Gastroesophageal sphincter (tissue), 4 donors: ENCODE measurements at places on chromosomes 5 and 9.

DNA sequence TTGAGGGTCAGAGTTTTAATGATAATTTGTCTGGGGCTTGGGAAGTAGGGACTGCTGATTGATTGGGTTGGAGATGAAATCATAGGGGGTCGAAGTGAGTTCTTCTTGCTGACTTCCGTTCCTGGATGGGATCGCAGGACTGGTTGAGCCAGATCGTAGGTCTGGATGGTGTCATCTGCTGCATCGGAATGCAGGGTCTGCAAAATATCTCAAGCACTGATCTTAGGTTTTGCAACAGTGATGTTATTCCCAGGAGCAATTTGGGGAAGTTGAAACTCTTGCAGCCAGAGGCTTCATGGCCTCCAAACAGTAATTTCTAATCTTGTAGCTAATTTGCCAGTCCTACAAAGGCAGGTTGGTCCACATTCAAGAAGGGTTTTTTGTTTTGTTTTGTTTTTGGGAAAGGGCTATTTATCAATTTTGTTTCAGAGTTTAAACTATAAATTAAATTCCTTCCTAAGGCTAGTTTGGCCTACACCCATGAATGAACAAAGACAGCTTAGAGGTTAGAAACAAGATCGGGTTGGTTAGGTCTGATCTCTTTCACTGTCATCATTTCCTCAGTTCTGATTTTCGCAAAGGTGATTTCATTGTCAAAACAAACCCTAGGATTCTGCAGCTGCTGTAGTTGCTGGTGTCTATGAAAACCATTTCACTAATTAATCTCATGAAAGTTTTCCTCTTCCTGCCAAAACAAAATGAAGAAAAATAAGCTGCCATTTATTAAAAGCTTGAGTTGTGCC, 388.0 kb downstream of the TMEM232 start:
- no peak for ATAC-seq

DNA sequence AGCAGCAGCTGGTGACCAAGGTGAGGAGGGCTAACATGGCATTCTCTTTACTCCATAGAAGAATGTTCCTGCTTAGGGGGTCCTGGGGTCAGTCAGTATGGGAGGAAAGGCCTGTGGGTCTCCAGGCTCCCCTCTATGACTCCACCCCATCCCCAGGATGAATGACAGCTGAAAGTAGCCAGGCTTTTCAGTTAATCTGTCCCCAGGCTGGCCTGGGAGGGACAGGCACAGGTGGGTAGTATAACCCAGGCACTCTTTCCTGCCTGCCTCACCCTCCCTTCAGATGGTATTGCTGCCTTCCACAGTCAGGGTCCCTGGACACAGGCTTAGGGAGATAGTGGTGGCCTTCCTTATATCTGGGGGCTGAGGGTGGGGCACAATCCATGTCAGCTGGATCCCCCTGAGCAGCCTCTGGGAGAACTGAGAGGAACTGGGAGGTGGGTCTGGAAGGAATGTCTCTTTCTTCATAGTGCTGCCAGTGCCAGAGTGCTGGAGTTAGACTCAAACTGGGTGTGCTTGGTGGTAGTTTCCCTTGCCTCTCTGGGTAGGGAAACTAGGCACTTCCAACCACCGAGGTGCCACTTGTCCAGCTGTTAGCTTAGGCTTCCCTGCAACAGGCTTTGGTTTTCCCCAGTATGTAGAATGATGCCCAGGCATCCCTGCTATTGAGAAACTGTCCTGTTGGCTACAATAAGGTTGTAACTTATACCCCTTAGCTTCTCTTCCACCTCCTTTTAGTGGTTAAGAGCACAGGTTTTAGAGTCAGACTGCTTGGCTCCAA, 27.8 kb downstream of the LARP1 start:
- no peak for ATAC-seq

GRCh38 chr9:123414936-123415930, 59.2 kb downstream of the CRB2 start:
- no peak for ATAC-seq

DNA sequence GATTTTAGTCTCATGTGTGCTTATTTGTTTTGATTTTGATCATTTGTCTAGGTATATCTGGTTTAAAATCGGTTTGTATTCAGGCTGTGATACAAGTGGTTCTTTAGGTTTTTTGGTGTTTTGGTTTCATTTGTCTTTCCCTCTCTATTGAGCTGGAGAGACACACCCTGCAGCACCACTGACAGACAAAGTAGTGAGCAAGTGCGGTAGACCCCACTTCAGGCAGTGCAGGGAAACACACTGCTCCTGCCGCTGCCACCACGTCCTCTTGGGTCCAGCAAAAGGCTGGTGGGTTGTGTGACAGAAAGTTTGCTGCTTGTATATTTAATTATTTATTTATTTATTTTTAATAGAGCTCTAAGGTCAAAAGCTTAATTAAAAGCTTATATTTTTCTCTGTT, 801.0 kb downstream of the NR2F1-AS1 start:
- no peak for ATAC-seq

GRCh38 chr9:129319076-129319937, 141.2 kb upstream of the IER5L start:
- ATAC-seq: no peak

- no peak for ATAC-seq
Measured at GRCh38 chr5:10264604-10265003, 14.5 kb downstream of the CCT5 start.

- no peak for ATAC-seq
Measured at GRCh38 chr9:4927043-4927471, 58.0 kb upstream of the JAK2 start.

GRCh38 chr5:116145416-116145815, 60.6 kb downstream of the COMMD10 start:
- ATAC-seq: no peak

DNA sequence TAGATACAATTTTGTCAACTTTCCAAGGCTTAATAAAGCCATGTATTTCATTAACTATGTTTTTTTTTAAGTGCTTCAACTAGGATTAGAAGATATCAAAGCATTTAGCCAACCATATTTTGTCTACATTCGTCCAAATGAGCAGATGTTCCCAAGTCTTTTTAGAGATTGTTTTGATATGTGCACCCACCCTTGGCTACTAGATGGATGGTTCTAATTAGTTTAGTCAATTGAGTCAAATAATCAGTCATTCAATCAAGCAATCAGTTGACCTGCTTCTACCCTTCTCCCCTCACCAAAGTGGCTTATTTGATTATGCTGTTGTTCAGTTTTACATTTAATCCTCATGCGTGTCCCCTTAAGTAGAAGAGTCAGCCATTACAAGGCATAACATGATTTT, 319.5 kb upstream of the TNC start:
- ATAC-seq: no peak

GRCh38 chr5:108326982-108327381, 54.9 kb downstream of the FBXL17 start:
- ATAC-seq: no peak

DNA sequence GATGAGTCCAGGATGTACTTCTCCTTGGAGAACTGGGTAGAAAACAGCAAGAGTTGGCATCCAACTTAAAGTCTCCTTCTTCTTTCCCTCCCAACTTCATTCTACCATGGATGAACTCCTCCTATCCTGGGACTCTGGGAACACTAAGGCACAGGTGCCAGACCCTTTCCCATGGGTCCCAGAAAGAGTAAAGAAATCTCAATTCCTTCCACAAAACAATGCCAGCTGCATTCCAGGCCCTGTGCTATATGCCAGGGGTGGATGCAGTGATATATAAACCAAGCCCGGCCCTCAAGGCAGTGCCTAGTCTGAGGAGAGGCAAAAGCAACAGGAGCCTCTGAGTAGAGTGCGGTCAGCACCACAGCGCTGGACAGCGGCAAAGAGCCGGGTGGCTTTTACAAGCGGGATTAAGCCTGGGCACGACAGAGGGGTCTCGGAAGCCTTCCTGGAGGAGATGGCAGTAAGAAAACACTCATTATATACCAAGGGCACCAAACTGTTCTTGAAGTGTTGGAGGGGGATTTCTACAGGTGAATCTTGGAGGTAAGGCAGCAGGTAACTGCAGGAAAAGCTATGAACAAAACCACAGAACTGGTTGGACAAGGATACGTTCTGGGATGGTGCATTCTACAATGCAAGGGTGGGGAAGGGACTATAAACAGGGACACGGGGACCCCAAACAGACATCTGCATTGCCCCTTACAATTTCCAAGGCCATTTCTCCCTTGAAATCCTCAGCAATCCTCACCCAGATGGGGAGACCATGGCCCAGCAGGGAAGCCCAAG, 16.4 kb upstream of the TOR2A start:
- ATAC-seq: no peak

GRCh38 chr9:21104787-21105186, 27.0 kb upstream of the IFNB1 start:
- ATAC-seq: no peak

DNA sequence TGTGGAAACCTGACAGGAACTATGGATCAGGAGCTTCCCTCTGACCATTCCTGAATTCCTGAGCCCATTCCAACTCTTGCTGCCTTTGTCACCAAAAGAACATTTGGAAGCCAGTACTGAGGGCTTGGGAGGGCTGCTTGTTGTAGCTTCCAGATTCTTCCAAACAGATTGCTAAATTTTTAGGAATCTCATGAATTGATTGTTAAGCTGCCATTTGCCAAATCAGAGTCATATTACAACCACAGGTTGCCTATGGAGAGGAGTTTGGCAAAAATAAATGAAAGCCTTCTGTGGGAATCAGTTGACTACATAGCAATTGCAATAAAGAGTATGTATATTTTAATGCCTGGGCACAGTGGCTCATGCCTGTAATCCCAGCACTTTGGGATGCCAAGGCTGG, 39.2 kb upstream of the SLC28A3 start:
- no peak for ATAC-seq

GRCh38 chr9:38521762-38522161, 97.5 kb upstream of the IGFBPL1 start:
- no peak for ATAC-seq

DNA sequence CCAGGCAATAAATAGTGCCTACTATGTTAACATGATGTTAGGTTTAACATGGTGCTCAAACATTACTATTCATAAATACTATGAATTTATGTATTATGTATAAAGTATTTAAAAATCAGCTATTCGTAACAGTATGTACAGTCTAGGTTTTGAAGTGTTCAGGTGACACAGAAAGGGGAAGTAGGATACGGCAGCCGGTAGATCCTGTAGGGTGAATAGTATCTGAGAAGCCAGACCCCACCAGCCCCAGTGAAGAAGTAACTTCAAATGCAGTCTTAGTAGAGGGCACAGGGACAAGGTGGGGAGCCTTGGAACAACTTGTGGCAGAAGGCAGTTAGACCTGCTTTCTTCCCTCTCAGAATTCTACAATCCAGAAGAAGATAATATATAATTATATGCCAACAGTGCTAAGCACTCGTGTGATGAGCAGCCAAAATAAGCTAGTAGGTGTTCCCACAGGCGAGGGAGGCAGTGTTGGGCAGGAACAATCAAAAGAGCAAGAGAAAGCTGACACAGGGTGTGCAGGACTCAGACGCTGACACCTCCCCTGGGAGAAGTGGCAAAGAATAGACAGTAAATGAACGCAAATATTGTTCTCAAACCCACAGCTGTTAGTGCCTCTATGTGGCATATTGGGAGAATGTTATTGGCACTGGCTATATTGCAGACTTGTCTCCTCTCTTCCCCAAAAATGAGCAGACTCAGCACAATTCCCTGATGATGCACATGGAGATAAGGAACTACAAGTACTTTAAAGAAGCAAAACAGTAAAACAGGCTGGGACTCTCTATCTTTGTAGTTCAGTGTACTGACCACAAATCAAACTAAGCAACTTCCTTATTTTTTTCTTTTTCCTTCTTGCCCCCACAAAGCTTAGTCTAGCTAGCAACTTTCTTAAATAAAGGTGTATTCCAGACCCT, 4.6 kb downstream of the ZNF367 start:
- ATAC-seq: no peak

- no peak for ATAC-seq
Measured at GRCh38 chr5:78912085-78912771, 72.9 kb downstream of the ARSB start.

DNA sequence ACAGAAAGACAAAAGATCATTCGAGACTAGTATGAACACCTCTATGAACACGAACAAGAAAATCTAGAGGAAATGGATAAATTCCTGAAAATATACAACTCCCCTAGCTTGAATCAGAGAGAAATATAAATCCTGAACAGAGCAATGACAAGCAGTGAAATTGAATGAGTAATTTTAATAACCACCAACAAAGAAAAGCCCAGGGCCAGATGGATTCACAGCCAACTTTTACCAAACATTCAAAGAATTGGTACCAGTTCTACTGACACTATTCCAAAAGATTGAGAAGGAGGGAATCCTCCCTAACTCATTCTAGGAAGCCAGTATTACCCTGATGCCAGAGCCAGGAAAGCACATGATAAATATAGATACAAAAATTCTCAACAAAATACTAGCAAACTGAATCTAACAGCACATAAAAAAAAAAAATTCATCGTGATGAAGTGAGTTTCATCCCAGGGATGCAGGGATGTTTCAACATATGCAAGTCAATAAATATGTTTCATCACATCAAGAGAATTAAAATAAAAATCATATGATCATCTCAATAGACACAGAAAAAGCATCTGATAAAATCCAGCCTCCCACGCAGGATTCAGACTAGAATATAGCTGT, 25.2 kb upstream of the PTGER4 start:
- no peak for ATAC-seq

GRCh38 chr5:81334304-81335061, 33.1 kb downstream of the ZCCHC9 start:
- ATAC-seq: no peak

GRCh38 chr9:109132567-109133021, 12.8 kb upstream of the TMEM245 start:
- ATAC-seq: no peak

GRCh38 chr5:16549491-16550206, 67.1 kb downstream of the RETREG1 start:
- no peak for ATAC-seq

GRCh38 chr5:132388244-132389050, 18.9 kb downstream of the SLC22A5 start:
- ATAC-seq: peak; percentile 65
